ENCODE measurements at places on chromosomes 11 and 22.

GRCh38 chr11:33616552-33616951 is 84.1 kb downstream of the C11orf91 start:
- no peak for DNase-seq

DNA sequence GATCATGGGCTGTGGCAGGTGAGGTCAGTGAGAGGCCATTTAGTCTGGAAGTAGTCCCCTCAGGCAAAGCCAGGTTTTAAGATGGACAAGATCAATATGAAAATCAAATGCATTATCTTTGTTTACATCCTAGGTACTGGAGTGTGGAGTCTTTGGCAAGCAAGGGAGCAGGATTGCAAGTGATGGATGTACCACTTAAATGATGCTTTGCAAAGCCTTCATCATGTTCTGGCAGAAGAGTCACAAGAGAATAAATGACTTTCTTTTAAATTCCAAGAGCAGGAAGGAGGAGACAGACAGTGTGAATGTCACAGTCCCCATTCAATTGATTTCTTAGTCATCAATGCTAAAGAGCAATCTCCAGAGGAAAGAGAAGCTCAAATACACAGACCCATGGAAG is 908.3 kb downstream of the FAM181B start:
- DNase-seq: no peak

GRCh38 chr22:25818541-25818940 is 76.6 kb downstream of the MYO18B start:
- DNase-seq: no peak

DNA sequence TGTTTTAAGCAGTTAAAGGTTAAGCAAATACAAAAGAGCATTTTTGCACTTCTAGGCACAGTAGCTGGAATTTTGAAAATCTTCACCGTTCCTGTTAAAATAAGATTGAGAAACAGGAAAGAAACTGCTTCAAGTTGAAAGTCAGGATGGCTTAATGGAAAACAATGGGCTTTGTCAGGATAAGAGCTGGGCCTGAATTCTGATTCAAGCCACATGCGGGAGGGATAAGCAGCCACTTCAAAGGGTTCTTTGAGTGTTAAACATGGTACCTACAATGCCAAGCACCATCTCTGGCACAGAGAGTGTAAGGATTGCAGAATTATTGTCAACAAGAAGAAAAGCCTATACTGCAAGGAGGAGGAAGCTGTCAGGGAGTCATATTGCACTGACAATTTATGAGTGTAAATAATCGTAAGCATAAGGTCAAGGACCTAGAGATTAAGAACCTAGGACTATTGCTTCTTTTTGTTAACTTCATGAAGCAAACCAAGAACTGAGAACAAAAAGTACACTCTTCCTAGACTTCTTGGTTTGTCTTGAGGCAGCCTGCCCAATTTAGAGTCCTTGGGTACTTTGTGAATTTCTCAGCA is 32.5 kb downstream of the MPPED2 start:
- DNase-seq: no peak

- DNase-seq: no peak
Measured at GRCh38 chr22:18145676-18146388, 4.1 kb upstream of the USP18 start.

DNA sequence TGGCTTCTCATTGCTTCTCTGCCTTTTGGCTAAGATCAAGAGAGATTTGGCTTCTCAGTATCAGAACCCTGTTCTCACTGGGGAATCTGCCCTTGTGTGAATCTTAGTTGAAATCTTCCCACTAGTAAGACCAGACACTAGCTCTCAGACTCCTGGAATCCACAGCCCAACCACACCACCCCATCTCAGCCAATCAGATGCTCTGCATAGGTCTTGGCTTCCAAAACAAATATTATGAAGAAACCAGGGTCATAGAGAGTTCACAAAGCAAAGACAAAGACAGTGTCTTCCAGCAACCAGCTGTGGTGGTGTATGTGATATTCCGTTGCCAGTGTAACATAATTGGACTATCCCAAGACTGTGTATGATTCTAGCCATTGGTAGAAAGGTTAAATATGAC is 5.4 kb downstream of the OR8B12 start:
- DNase-seq: no peak

- DNase-seq: no peak
Measured at GRCh38 chr11:125428486-125429173, 67.4 kb downstream of the FEZ1 start.

DNA sequence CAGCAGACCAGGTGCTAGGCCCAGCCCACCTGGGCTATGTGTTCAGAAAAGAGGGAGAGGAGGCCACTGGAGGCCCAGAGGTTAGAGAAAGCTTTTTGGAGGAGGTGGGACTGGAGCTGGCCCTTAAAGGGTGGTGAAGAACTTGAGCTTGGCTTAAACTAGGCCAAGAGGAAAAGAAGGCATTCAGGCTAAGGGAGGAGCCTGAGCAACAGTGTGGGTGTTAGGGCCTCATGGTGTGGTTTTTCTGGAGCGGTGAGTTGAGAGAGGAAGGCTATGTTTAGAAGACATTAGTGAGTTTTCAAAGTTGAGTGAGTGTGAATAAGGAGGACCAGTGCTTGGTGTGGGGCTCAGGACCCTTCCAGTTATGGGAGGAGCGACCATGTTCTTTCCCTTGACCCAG is 6.2 kb downstream of the TAF6L start:
- DNase-seq: no peak

- DNase-seq: no peak
Measured at GRCh38 chr11:114348200-114349191, 51.8 kb downstream of the C11orf71 start.

GRCh38 chr11:128528294-128528693 is 59.1 kb downstream of the ETS1 start:
- DNase-seq: no peak

DNA sequence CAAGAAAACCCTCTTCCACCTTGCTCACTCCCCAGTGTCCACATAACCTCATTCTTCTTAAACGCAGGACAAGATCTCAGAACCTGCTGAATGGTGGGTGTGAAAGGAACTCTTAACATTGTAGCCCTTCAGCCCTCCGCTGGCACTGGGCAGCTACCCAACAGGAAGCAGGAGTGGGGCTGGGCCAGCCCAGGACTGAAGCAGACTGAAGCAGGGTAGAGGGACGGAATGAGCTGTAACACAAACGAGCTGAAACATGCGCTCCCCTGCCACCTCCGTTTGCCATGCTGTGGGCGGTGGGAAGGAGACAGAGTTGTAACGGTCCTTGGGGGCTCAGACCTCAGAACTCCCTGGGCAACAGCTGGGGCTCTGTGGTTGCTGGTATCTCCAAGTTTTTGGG is 23.6 kb downstream of the NPAT start:
- DNase-seq: no peak

- DNase-seq: no peak
Measured at GRCh38 chr11:46367916-46368267, 13.6 kb upstream of the MDK start.

DNA sequence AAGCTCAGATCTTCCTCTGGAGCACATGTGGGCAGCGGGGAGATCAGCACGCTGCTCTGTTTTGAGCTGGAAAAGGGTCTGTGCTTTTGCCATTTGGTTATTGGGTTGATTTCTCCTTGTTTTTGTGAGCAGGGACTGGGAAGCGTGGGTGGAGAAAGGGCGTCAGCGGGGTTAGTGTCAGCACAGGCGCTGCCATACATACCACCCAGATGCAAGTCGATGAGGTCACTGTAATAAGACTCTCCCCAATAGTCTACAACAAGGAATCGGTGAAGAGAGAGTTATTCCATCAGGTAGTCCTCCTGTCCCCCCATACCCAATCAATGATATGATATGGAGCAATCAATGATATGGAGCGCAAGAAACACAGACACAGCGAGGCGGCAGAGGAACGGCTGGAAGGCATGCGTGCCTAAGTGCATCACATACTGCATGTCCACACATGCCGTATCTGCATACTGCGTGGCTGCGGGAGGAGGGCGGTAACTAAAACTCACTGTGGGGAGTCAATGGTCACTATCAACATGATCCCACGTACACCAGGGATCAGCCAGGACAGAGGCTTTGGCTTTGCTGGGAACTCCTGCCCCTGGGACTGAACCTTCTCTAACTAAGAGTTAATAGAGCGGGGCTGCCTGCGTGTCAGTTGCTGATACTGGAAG is 29.5 kb upstream of the BID start:
- no peak for DNase-seq

DNA sequence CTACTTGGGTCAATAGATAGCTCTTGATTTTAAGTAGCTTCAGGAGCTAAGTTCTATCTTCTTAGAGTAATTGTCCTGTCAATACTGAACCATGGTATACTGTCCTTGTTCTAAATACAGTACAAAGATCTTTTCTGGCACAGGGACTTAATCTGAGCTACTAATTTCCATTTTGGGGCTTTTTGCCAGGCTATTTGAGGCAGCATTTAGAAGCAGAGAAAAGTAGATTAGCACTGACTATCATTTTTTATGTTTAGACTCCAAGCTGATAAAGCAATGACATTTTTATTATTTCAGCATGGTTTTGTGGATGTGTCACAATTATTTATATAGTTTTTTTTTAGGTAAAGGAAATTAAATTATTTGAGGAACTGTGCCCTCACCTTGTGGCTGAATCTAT is 163.2 kb downstream of the FAT3 start:
- DNase-seq: no peak

- no peak for DNase-seq
Measured at GRCh38 chr11:76617553-76618265, 52.8 kb downstream of the LRRC32 start.

- no peak for DNase-seq
Measured at GRCh38 chr11:11454671-11455223, 101.7 kb upstream of the CSNK2A3 start.

DNA sequence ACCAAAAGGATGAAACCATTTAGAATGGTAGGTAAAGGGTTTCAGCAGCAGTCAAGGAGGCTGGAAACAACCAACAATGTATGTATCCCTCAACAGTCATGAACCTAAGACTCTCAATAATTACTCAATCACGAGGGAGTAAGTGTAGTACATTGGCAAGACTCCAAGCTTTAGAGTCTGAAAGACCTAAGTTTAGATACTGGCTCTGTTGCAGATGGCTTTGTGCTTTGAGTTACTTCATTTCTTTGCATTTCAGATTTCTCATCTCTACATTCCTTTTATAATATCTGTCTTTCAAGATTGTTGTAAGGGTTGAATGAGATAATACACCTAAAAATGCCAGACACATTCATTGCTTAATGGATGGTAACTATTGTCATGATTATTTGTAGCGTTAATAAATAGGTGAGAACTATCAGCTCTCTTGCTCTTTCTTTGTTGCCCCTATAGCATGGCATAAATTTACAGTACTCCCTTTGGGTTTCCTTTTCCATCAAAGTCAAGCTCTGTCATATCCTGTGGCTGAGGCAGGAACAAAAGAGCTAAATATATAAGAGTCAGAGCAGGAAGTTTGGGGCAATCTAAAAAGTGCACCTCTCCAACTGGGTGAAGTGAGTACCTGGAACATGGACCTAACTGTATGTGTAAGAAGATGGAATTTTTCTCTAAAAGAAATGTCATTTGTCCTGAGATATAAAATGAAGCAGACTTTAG is 228.2 kb upstream of the ZC3H12C start:
- no peak for DNase-seq

GRCh38 chr11:22276535-22276934 is 61.6 kb upstream of the SLC17A6 start:
- DNase-seq: no peak

DNA sequence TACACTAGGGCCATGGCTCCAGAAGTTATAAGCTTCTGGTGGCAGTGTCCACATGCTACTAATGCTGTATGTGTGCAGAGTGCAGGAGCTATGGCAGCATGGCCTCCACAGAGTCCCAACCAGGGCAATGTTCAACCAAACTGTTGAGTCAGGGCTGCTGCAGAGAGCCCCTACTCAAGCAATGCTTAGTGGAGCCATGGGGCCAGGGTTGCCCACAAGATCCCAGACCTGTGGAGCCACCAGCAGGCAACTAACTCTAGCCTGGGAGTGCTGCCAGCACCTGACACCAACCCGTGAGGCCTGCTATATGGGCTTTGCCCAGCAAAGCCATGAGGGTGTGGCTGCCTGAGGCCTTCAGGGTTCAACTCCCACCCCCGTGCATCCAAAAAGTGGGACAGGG is 655.2 kb downstream of the TBC1D22A start:
- DNase-seq: no peak

- no peak for DNase-seq
Measured at GRCh38 chr11:130945896-130946295, 29.6 kb upstream of the SNX19 start.

- DNase-seq: no peak
Measured at GRCh38 chr11:13134066-13134465, 125.0 kb downstream of the RASSF10 start.

GRCh38 chr11:121241343-121242211 is 51.0 kb upstream of the SC5D start:
- DNase-seq: no peak

GRCh38 chr22:35921777-35922176 is 106.8 kb downstream of the RBFOX2 start:
- no peak for DNase-seq

- no peak for DNase-seq
Measured at GRCh38 chr22:29224121-29224858, 18.6 kb downstream of the EMID1 start.

DNA sequence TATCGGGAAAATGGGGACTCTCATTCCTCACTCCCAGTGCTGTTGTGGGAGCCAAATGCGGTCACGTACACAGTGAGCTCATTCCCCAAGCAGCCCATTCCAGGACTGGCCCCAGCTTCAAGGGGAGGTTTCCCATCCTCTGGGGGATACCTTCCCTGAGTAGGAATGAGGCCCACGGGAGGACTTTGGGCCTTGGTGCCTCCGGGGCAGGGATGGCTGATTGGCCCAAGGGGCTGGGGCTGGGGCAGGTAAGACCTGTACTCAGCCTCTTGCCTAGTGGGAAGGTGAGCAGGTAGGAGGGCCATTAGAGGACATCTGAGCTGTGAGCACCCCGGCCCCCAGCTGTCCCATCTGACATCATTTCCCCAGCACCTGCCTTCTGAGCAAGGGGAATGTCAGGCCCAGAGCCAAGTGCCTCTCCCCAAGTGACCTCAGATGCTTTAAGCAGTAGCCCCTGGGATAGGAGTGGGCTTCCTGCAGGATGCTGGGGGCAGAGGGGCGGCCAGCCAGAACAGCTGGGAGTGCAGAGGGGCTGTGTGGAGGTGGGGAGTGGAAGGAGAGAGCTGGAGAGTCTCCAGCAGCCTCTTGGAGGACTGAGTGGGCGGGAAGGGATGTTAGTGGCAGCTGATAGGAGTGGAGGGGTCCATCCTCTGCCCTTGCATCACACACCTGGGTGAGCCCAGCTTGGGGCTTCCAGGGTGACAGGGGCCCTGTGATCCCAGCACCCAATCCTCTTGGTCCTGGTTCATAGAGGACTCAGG is 58.4 kb downstream of the CD82 start:
- DNase-seq: no peak

- DNase-seq: peak; percentile 83
Measured at GRCh38 chr22:41092023-41092817, at the start of gene EP300. Gene EP300 (plus strand): TSS chr22:41092592. CDS start chr22:41093005, 413 bp downstream.

Measured in T-helper 9 cell (primary cell).